ENCODE measurements at places on chromosomes 5 and 9. TPM values are rescaled to one million over a fixed set of nuclear protein-coding genes. Genes with fewer than 3 reads are reported as not detected.

ANKRD20A1 gene
- total RNA-seq, result 0.24 TPM

- no peak for DNase-seq
Measured at GRCh38 chr5:122163121-122164069, 34.0 kb downstream of the ZNF474 start.

- no peak for DNase-seq
Measured at GRCh38 chr5:57836921-57837320, 354.3 kb upstream of the ACTBL2 start.

DNA sequence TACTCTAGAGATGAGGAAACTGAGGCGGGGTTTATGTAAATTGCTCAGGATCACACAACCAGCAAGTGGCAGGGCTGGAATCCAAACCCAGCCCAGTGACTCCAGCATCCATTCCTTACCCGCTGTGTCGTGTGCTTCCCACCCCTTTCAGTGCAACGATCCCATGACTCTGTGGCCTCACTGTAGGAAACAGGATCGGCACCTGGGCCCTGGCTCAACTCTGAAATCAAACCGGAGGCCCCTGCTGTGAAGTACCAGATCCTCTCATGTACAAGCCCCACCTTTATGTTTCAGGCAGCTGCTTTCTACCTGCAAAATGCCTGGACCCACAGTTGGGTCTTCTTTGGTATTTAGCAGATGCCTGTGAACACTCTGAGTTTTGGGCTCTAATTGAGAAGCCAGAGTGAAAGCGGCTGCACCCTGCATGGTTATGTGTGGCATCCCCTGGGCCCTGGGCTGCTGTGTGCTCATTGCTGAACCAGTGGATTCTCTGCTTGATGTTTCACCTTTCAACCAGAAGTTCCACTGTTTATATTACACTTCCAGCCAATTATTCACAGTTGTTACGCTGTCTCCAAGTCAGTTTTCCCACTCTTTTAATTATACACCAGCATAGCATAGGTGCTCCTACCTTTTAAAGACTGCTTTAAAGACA is 36.7 kb downstream of the ABLIM3 start:
- DNase-seq, result no peak

DAPK1 gene
- total RNA-seq, result 79.4 TPM

BARHL1 gene
- not detected for total RNA-seq

DNA sequence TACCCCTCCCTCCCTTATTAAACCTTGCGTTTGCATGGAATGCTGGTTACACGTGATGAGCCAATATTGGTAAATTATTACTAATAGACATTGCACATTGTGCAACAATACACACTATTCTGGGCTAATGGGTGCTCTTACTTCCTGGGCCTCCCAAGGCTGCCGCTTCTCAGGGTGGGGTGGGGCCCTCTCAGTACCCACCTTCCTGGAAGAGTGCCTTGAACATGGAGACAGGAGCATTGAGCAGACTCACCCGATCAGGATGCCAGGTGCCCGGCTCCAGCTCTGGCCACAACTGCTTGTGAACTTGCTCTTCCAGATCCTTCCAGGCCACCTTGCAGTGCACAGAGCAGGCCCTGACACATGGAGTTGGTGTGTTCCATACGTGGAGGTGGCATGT is 24.7 kb upstream of the CEP72 start:
- no peak for DNase-seq

ZSWIM6 gene
- 11.5 TPM for total RNA-seq

KIF20A gene
- total RNA-seq, result 65.2 TPM

DNA sequence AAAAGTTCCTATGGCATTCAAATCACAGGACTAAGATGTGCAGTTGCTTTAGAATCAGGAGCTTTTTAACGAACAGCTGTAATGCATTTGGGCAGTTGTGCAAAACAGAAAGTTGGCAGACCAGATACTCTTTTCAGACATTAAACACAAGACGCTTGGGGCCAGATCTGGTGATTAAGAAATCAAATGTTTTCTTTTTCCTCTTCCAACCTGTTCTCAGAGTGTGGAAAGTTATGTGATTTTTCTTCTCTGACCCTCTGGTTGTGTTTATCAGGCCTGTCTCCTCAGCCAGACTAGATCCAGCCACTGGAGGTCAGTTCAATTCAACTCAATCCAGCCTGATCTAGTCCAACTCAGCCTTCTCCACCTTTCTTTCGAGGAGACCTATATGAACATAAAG is 298.5 kb upstream of the PCSK5 start:
- no peak for DNase-seq

GRCh38 chr9:18891946-18892670 is 140.9 kb downstream of the SAXO1 start:
- DNase-seq, result no peak

GRCh38 chr5:138872841-138873465 is 2.2 kb downstream of the LRRTM2 start:
- no peak for DNase-seq

- DNase-seq, result no peak
Measured at GRCh38 chr5:135309391-135310327, 89.4 kb downstream of the MACROH2A1 start.

GRCh38 chr9:126626127-126626925 is 12.6 kb downstream of the LMX1B start:
- peak; percentile 58 for DNase-seq

DNA sequence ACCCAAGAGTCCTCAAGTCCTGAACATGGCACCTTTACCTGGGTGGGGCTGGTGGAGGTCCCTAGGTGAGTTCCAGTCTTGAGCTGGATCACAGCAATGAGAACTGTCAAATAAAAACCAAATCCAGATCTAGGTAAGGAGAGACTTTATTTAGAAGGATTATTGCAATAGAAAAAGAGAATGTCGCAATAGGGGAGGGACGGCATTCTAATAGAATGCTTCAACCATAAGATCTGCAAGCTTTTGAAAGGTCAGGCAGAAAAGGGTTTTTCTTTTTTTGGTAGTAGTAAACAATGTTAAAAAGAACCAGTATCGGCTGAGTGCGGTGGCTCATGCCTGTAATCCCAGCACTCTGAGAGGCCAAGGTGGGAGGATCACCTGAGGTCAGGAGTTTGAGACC is 5.2 kb upstream of the GCNT1 start:
- DNase-seq, result no peak

DNA sequence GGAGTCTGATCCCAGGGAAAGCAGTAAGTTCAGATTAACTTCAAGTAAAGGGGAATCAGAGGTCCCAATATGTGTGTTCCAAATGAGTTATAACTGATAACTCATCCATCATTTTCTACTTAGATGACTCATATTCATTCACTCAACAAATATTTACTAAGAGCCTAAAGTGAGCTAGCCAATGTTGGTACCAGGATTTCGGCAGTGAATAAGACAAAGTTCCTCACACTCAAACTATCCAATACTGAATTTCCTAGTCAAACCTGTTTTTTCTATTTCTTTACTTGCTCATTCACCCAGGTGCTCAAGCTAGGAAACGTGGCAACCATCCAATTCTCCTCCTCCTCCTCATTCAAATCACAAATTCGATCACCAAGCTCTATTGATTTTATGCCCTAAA is 25.8 kb downstream of the FBXW2 start:
- no peak for DNase-seq

FAXDC2 gene
- total RNA-seq, result 3.0 TPM

PFDN1 gene
- 56.2 TPM for total RNA-seq

- no peak for DNase-seq
Measured at GRCh38 chr5:67240065-67240464, 43.5 kb upstream of the CD180 start.

DNA sequence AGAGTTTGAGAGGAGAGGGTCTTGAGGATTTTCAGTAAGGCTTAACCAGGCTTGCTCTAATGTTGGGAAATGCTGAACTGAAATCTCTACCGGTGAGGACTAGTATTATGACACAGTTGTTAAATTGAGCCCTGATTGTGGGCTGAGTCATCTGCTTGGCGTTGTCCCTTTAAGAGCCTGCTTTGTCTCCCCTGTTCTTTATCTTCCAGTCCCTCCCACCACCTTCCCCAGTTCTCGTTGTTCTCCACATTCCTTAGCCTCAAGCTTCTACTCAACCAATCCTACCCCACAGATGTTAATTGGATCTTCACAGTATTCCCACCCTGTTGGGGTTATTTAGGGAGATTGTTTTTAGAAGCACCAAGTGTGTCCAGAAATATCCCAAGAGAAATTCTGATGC is 57.6 kb downstream of the ANKRD55 start:
- no peak for DNase-seq

GRCh38 chr5:141560151-141560550 is 58.6 kb downstream of the DIAPH1 start:
- no peak for DNase-seq

- DNase-seq, result no peak
Measured at GRCh38 chr5:153461341-153461740, 29.1 kb upstream of the GRIA1 start.

DNA sequence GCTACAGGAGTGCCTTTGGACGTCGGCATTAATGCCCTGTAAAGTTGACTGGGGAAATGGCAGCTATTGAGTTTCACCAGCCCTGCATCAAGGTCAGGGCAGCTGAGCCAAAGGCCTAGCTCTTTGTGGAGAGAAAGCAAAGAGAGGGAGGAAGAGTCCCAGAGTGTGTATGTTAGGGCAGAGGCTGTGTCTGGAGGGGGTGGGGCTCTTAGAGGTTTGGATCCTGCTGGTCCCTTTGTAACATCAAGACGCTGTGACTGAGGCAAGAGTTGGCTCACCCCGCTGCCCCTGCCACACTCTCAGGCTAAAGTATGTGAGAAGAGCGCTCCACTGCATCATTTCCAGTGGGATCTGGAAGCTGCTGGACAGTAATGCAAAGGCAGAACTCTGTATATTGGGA is 34.3 kb downstream of the TMOD1 start:
- DNase-seq, result no peak

DNA sequence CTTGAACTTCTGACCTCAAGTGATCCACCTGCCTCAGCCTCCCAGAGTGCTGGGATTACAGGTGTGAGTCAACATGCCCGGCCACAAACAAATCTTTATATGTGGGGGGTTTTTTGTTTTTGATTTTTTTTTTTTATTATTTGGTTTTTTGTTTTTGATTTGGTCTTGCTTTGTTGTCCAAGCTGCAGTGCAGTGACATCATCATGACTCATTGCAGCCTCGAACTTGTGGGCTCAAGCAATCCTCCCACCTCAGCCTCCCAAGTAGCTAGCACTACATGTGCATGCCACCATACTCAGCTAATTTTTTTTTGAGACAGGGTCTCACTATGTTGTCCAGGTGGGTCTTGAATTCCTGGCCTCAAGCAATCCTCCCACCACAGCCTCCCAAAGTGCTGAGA is 42.4 kb downstream of the ALDH7A1 start:
- DNase-seq, result no peak

CKS2 gene
- total RNA-seq, result 210 TPM

DNA sequence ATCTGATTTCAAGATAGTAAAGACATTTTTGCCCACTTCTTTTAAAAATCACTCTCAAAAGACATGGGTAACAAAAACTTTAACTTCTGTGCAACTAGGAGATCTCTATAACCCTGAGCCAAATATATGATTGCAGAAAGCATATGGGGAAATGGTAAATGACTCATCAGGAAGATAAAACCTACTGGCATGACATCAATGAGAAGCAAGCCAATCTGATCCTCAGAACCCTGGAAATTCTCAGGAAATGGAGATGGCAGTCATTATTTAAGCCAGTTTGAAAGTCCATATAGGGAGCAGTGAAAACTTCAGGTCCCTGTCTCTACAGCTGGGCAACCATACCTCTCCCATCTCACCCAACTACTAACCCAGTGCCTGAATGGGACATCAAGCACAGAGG is 249.7 kb upstream of the NREP start:
- DNase-seq, result no peak

DNA sequence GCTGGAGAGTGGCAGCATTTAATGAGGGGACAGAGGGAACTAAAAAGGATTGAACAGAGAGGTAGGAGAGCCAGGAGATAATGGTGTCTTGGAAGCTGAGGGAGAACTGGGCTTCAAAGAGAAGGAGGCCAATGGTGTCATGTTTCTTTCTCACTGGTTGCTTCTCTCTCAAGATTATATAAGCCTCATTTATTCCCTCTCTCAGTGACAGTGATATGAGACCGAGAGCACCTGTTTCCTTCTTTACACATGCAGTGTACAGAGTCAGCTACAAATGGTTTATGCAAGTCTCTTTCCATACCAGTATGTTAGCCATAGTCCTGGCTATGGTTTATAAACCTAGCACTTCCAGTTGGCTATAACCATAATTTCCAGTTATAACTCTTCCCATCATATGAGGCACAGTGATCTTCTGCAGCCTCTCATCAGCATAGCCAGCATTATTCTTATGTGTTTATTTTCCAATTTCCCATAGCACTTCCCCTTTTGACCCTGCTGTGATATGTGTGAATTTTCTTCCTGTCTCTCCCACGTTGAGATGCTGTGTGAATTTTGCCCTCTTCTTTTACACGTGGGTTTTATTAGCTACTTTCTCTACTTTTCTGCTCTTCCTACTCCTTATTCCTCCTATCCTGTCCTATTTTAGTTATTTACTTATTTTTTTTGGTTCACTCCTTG is 71.2 kb downstream of the UNC13B start:
- no peak for DNase-seq

- DNase-seq, result no peak
Measured at GRCh38 chr9:124805186-124805585, 28.3 kb downstream of the OLFML2A start.
